Activated naive CD4-positive, alpha-beta T cell (primary cell): ENCODE measurements at places on chromosomes 16 and 17.

DNA sequence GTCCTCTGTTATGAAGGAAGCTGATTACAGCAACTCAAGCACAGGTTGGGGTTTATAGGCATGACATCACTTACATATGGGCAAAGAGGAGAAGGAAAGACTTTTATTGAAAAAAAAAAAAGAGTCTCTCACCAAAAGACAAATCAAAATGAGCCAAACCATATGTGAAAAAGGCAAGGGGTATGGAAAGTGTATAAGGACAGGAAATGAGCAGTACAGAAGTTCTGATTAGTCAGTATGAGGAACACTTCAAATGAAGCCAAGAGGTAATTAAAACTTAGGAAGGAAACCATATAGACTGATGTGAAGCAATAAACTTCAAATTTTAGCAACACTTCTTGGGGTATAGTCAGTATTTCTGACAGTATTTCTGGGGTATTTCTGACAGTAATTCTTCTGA, 1372.6 kb downstream of the CDH11 start:
- DNase-seq = no peak

DNA sequence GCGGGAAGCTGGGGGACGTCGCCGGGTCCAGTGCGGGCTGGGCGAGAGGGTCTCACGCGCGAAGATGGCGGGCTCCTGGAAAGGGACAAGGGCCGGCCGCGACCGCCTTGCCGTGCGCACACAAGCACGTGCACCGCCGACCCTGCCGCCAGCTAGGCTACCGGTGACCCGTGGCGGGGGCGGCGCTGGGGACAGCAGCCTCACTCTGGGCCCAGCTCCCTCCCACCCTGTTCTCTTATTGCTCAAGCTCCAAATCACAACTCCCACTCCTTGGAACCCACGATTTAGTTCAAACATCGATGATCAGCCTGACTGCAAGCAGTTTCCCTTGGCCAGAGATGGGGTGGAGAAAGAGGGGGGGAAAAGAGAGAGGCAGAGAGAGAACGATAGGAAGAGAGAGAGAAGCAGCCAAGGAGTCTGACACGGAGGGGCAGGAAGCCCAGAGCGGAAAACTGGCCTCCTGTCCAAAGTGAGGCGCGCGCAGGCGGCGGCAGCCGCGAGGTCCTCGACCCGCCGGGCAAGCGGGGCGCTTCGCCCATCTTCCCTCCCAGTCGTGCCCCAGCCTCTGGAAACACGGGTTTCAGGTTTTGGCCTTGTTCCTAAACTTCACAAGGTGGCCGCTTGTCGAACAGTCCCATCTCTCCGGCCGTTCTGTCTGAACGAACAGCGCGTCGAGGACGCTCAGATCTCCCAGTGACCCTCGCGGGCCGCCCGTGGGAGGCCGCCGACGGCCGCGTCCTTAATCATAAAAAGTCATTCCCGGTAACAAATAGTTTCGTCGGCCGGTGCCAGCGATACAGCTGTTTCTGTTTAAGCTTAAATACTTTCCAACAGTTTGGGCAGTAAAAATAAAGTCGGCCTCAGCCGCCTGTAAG, 1.7 kb upstream of the CBX8 start:
- no peak for DNase-seq

GRCh38 chr17:50917418-50917743, 51.2 kb upstream of the TOB1 start:
- no peak for DNase-seq

GRCh38 chr17:50014471-50015088, 19.6 kb upstream of the DLX3 start:
- DNase-seq = no peak

DNA sequence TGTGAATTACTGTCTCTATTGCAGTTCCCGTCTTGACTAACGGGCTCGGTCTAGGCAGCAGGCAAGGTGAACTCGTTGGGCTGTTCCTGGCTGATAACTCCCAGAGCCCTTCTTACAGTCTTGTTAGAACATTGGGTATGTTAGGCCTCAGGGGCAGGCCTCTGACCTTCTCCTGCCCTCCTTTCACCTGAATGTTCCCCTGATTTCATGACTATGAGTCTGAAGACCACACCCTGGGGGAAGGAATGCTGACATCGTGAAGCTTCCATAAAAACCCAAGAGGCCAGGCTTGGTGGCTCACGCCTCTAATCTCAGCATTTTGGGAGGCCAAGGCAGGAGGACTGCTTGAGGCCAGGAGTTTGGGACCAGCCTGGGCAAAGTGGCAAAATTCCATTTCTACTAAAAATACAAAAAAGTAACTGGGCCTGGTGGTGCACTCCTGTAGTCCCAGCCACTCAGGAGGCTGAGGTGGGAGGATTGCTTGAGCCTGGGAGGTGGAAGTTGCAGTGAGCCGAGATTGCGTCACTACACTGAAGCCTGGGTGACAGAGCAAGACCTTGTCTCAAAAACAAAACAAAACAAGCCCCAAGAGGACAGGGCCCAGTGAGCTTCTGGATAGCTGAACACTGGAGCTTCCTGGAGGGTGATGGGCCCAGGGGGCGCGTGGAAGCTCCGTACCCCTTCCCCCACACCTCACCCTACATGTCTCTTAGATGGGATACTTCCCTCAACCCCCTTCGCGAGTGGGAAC, 47.8 kb upstream of the FBXO47 start:
- no peak for DNase-seq

DNA sequence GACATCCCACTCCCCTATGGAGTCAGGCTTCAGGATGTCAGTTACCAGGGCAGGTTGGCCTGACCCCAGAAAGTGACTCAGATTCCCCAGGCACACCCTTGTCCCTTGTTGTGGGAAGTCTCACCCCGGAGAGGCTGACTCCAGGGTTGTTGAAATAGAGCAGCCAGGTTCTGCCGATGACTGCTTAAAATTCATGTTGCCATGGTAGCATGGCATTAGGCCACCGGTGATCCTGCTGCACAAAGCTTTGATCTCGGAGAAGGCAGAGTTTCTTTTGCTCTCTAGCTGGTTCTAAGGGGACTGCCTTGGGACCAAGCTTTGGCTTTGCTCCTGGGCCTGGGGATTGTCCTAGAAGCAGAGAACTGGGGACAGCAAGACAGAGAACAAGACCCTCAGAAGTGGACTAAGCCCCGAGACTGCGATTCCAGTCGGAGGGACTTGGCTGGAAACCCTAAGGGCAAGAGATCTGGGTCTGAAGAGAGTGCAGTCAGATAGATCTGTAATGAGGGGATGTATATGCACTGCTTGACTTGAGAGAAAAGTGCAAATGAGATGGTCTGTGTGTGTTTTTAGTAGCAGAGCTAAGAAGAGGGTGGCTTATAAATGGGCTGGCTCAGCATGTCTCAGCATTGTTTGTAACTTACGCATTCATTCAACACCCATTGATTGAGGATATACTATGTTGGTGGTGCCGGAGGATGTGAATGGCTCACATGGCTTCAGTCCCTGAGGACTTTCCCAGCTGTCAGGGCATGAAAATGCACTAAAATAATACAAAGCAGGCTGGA, 106.9 kb downstream of the RGS9 start:
- no peak for DNase-seq

DNA sequence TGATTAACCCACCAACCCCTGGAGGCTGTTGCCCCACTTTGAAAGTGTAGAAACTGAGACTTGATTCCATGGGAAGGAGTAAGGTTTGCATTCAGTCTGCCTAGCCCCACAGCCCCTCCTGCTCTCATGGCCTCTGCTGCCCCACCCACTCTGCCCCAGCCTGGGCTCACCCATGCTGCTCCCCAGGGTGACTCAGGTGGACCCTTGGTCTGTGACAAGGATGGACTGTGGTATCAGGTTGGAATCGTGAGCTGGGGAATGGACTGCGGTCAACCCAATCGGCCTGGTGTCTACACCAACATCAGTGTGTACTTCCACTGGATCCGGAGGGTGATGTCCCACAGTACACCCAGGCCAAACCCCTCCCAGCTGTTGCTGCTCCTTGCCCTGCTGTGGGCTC, 6.5 kb downstream of the PRSS41 start:
- no peak for DNase-seq

GRCh38 chr17:69188064-69188463, 40.6 kb downstream of the ABCA10 start:
- no peak for DNase-seq

- DNase-seq = no peak
Observed at GRCh38 chr17:75941442-75941819, 589 bp upstream of the FBF1 start.

DNA sequence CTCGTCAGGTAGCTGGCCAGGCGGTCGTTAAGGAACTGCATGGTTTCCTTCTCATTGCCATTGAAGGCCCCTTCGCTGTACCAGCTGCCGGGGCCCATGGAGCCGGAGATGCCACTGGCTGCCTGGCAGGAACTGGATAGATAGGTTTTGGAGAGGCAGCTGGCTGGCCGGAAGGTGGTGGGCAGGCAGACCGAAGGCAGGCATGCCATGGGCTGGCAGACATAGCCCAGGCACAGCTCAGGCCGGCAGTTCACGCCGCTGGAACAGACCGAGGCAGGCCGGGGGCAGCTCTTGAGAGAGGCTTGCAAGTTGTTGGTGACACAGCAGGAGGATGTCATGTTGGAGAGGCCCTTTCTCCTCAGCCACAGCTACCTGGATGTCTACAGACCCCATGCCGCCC, at the start of gene KRT32:
KRT32 (minus strand) TSS at position 399 of the 400 bp plus-strand sequence; CDS start at position 338, 61 bp downstream.
- no peak for DNase-seq

GRCh38 chr16:79151-80054, 1.4 kb downstream of the MPG start:
- DNase-seq = no peak
